Muscle of back (tissue), 13 donors: ENCODE measurements at places on chromosomes 5 and 9.

DNA sequence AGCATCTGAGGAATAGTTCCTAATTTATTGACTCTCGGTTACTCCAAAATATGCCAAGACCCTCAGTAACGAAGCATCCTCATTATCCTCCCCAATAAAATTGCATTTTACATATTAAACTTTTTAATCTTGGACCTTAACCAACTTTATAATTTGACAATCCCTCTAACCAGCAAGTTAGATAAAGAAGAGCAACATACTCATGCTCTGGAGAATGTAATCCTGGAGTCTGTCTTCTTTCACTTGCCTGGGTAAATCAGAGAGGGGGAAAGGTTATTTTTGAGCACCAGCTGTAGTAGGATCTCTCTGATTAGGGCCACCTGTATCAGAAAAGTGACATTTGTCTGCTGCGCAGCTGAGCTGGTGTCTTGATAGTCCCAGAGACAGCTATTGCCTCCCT is 59.8 kb downstream of the NDFIP1 start:
- DNase-seq, result no peak

GRCh38 chr9:129224618-129225489 is 46.8 kb upstream of the IER5L start:
- DNase-seq, result no peak

DNA sequence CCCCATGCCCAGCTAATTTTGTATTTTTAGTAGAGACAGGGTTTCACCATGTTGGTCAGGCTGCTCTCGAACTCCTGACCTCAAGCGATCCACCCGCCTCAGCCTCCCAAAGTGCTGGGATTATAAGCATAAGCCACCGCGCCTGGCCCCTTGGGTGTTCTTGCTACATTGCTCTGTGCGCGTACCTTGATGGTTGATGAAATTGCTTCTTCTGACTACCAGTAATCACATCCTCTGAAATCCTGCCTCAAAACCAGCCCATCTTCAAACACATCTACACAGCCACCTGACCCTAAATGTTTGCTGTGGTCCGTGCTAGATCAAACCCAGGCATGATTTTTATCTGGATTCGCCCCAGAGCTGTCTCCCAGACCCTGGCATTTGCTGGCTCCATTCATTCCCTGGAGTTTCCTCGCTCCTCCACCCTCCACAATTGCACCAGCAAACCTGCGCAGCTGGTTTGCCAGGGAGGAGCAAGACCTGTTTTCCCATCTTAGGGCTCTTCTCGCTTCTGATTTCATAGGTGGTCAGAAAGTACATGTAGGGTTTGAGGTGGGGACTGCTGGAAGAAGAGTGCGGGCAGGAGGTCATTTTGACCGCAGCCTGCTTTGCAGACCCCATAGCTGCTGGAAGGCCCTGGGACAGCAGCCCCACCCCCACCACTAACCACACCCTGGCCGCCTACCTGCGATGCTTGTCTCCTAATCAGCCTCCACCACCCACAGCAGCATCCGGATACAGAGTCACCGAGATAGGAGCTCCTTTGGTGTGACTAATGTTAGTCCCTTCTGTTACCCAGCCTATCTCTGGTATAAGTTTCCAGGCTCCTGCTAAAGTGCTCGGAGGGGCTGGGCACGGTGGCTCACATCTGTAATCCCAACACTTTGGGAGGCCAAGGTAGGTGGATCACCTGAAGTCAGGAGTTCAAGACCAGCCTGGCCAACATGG is 22.7 kb downstream of the SWI5 start:
- DNase-seq, result no peak

DNA sequence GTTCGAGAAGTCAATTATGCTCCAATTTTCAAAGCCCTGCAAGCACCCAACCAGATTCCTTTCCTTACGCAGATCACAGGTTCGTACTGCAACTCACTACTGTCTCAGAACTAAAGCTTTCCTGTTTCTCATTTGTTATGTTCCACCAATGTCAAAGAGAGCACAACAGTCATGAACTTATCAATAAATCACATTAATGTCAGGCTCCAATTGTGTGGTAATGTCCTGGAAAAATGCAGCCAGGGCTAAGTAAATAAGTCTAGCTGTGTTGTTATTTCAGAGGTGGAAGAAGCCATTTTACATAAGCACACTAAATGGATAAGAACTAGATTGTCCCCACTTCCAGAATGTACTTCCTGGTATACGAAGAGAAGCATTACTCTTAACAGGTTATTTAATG is 488.6 kb upstream of the PTGER4 start:
- no peak for DNase-seq

- DNase-seq, result peak; percentile 78
Measured at GRCh38 chr5:59673438-59674058, 220.0 kb downstream of the PDE4D start.

DNA sequence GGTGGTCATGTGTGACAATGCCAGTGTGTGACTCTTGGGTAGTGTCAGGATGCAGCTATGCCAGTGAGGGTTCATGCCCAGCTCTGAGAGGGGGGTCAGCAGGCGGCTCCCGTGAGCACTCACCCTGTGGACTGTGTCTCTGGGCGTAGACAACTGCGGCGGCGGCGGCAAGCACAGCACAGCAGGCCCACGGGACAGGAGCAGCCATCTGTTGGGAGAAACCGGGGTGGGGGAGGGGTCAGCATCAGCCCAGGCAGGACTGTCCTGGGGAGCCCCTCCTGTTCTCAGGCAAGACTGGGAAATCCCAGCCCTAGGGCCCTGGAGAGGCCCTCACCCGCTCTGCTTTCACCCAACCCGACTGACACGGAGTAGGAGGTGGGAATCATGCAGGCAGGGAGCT is 20.8 kb downstream of the CNTFR start:
- no peak for DNase-seq

DNA sequence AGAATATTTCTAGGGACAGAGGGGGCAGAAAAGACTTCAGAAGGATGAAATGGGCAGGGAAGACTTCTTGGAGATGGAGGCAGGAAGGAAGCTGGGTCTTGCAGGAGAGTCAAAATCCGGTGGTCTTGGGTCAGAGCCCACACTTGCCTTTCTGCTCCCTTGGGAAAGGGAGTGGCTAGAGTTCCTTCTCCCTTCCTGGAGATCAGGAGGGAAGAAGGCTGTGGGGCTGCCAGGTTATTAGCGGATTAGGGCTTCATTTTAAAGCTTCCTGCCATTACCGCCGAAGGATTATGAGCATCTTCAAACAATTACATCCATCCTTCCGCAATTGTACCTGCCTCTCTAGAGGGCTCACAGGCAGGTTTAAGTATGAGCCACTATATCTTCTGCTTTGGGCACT is 19.2 kb upstream of the SYNPO start:
- no peak for DNase-seq

DNA sequence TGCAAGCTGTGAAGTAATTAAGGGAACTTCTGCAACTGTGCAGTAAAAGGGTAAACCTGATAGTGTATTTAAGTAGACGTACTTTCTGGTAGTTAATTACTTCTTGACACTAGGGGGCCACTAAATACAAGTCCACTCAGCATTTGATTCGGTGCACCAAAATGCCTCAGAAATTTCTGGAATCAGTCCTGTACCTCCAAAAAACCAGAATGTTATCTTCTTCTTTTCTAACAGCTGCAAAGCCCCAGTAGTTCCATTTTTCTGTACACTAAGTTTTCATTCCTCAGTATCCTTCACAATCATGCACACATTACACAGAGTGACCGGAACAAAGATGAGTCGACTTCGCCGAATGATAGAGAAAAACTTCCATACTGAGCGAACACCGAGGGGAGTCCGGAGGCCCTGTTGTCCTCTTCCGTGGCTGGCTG is 484 bp downstream of the GFM2 start:
- DNase-seq, result peak; percentile 17

GRCh38 chr9:96150324-96151227 is 151.4 kb downstream of the HSD17B3 start:
- no peak for DNase-seq

GRCh38 chr9:22124263-22125011 is 115.3 kb upstream of the CDKN2B start:
- DNase-seq, result no peak

DNA sequence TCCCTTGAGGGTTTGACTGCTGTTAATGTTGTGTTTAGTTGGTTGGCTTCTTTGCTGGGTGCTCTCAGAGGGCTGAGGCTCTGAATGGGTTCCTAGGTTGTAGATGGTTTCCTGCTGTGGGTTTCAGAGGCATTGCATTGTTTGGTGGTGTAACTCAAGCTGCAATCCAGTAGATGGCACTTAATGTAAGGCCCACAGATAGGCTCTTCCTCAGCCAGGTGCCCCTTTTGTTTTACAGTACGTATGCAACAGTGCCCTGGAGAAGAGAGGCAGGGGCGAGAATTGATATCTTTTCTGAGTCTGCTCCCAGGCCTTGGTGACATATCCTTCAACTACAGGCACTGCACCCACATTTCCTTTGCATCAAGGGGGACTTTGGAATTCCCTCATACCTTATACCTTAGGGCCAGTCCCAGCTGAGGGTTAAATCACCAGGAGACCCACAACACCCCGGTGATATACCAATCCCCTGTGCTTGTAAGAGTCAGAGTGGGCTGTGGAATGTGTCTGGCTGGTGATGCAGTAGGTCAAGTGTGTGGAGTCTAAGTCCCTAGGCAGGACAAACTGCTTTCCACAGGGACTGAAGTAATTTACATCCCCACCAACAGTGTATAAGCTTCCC is 7.0 kb upstream of the UGT3A2 start:
- no peak for DNase-seq

- no peak for DNase-seq
Measured at GRCh38 chr9:76542360-76542759, 83.4 kb downstream of the GCNT1 start.

- no peak for DNase-seq
Measured at GRCh38 chr5:90740244-90740799, 181.7 kb downstream of the ADGRV1 start.

- no peak for DNase-seq
Measured at GRCh38 chr9:72297516-72297915, 67.5 kb downstream of the ZFAND5 start.

- no peak for DNase-seq
Measured at GRCh38 chr5:67100301-67100700, 96.3 kb downstream of the CD180 start.

DNA sequence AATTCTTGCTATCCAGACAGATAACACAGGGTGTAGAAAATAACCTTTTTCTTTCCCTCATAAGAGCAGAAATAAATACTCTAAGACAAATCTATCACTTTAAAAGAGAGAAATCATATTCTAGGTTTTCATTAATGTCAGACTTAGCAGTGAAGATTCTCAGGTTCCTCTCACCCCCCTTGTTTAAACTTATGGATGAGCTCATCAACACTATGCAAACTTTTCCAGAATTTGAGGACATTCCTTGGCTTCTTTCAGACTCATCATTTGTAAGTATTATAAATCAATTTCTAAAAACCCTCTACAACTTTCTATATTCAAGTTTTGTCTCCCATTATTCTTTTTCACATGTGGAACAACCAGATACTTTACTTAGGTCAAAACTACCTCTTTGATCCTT is 374.9 kb upstream of the TRPC7 start:
- DNase-seq, result no peak

DNA sequence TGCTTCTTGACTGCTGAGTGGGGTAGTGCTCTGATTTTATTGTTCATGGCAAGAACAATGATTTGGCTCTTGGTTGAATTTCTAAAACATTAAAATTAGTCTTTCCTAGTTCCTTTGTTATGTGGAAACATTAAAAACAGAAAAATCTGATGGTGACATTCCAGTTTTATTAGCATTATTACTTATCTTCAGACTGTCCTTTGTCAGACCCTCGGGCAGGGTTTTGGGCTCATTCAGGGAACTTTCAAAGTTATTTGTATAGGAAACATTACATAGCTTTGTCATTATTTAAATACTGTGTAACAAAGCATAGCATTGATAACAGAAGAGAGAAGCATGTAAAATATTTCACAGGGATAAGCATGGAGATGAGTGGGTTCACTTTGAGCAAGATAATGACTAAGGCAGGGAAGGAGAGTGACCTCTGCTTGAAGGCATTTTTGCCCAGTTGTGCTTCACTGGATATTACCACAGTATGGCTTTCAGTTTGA is 119.9 kb downstream of the KDM4C start:
- peak; percentile 5 for DNase-seq

GRCh38 chr9:128600099-128600498 is 47.7 kb downstream of the SPTAN1 start:
- DNase-seq, result no peak

- DNase-seq, result no peak
Measured at GRCh38 chr9:34034698-34035065, 14.0 kb downstream of the UBAP2 start.

DNA sequence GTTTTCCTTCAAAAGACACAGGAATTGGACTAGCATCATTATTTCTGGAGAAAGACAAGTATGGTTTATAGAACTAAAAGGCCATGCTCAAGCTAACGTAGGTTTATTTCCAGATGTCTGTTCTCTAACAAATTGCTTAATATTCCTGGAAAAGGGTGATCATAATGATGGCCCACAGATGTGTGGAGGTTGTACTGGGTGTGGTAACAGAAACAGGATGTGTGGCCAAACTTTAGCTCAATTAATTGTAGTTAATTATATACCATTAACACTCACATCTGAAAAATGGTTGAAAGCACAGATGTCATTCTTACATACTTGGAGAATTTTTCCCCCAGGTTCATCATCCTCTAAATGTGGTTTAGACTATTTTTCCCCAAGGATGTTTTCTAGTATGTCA is 292.7 kb upstream of the RASA1 start:
- DNase-seq, result peak; percentile 11

- no peak for DNase-seq
Measured at GRCh38 chr5:112381521-112381920, 37.6 kb downstream of the EPB41L4A start.

DNA sequence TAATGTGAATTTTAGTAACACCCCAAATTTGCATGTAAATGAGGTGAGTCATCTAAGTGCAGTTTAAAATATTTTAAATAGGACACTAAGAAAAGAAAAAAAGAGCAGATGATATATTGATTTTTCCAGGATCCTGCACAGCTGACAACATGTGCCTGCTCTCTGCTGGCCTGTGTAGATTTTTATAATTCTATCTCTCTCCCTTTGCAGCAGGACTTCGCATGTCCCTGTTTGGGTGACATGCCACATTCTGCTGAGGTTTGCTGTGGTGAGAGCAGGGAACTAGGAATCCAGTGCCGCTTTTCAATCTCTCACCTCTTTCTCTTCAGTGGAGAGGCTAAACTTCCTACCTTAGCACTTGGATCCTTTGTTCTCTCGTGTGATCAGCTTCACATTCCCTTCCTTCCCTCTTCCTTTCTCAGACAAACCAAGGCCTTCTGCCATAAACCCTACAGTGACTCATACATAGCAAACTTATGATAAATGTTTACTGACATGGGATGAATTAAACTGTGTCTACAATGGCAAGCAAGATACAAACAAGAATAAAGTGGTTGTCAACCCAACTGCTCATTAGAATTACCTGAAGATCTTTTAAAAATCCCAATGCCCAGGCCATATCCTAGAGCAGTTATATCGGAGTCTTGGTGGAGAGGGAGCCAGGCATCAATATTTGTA is 198.8 kb upstream of the EFNA5 start:
- no peak for DNase-seq

- DNase-seq, result no peak
Measured at GRCh38 chr9:104805441-104805840, 41.5 kb downstream of the NIPSNAP3B start.

- DNase-seq, result peak; percentile 83
Measured at GRCh38 chr5:65483546-65484346, 2.0 kb upstream of the ADAMTS6 start.
